ENCODE measurements at places on chromosomes 3 and 15.
A peak's percentile ranks its signal among the peaks of the same experiment; 100 is the strongest.

GRCh38 chr3:119352034-119352609 is 57.9 kb downstream of the ARHGAP31 start:
- DNase-seq = no peak

- no peak for DNase-seq
Measured at GRCh38 chr15:35136321-35137189, 51.5 kb upstream of the NANOGP8 start.

DNA sequence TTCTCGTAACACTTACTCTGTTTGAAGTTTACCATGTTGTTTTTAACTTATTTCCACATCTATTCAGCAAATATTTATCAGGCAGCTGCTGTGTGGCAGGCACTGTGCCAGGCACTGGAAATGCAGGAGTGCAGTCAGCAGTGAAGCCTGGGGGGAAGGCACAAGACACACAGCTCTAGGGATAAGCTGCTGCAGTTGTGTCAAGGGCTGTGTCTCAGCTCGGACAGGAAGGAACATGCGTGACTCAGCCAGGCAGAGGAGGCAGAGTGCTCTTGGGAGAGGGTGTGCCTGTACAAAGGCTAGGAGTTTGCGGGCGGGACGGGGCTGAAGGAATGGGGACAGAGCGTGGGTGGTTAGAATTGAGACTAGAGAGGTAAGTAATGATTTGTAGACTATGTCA is 24.7 kb downstream of the LYSMD4 start:
- no peak for DNase-seq

GRCh38 chr3:191680989-191681597 is 220.1 kb downstream of the PYDC2 start:
- DNase-seq = no peak

- no peak for DNase-seq
Measured at GRCh38 chr3:73600293-73600938, 24.3 kb downstream of the PDZRN3 start.

GRCh38 chr15:58454950-58455401 is 23.2 kb downstream of the LIPC start:
- DNase-seq = no peak

DNA sequence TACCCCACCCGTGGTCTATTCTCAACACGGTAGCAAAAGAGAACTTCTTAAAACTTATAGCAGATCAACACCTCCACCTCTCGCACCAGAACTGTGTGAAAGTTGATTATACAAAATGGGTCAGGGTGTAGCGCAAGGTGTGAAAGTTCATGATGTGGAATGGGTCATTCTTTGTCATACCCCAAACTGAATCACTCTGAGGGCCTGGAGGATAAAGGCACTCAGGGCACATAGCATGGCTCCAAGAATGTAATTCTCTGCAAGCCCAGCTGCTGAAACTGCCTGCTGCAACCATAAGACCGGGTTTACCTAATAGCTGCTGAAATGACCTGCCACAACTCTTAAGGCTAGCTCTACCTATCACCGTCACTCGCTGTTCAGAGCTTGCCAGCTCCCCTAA is 70.0 kb downstream of the FOXP1 start:
- no peak for DNase-seq

DNA sequence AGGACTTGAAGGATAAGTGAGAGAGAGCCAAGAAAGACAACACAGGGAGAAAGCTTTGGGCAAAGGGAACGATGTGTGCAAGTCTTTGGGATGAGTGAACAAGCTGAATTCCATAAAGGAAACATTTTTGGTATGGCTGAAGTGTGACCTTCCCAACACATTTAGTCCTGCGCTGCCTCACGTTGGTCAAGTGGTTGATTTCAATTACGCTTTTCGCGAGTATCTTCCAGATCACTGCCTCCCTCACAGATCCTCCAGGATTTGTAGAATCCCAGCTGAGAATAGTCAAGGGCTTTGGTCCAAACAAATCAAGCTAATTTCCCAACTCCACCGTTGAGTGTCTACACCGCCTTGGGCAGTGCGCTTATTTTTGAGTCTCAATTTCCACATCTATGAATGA is 338.4 kb upstream of the ADAMTS9 start:
- no peak for DNase-seq

DNA sequence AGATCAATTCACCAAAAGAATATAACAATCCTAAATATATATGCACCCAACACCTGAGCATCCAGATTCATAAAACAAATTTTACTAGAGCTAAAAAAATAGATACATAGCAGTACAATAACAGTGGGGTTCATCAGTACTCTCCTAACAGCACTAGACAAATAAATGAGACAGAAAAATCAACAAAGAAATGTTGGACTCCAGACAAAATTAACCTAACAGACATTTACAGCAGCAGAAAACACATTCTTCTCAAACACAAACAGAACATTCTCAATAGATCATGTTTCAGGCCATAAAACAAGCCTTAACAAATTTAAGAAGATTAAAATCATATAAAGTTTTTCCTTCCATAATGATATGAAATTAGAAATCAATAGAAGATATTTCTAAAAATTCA is 124.8 kb upstream of the NECTIN3 start:
- no peak for DNase-seq

GRCh38 chr3:40504636-40505430 is 1.0 kb upstream of the ZNF620 start:
- DNase-seq = no peak

GRCh38 chr15:62749036-62749815 is 293.3 kb upstream of the TPM1 start:
- DNase-seq = no peak

DNA sequence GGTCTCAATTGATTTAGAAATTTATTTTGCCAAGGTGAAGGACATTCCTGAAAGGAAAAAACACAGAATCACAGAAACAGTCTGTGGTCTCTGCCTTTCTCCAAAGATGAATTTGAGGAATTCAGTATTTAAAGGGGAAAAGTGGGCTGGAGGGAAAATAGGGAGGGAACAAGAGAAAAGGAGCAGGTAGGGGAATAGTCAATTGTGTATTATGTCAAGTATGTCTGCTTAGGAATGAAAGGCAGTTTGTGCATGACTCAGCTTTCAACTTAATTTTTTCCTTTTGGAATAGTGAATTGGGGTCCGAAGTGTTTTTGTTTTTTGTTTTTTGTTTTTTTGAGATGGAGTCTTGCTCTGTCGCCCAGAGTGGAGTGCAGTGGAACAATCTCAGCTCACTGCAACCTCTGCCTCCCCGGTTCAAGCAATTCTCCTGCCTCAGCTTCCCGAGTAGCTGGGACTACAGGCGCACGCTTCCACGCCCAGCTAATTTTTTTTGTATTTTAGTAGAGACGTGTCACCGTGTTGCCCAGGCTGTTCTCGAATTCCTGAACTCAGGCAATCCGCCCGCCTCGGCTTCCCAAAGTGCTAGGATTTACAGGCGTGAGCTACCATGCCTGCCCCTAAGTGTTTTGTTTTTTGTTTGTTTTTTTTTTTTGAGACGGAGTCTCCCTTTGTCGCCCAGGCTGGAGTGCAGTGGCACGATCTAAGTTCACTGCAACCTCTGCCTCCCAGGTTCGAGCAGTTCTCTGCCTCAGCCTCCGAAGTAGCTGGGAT is 74.1 kb upstream of the MAP4 start:
- DNase-seq = no peak

DNA sequence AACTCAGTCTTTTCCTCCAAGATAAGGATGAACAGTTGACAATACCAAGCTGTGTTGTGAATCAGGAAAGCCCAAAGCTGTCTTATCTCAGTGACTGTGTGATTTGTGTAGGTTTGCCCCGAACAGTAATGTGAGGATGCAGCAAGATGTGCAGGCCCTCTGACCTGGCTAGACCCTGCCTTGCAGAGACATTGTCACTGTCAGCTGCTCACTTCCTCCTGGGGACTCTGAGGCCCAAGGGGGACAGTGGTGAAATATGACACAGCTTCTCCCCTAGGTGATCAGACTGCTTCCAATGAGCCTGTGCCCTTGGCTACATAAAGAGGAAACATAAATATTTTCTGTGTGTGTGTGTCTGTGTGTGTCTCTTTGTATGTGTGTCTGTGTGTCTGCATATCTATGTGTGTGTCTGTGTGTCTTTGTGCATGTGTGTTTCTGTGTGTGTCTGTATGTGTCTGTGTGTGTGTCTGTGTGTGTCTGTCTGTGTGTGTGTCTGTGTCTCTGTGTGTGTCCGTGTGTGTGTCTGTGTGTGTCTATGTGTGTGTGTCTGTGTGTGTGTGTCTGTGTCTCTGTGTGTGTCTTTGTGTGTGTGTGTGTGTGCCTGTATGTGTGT is 21.7 kb downstream of the LRRK1 start:
- no peak for DNase-seq

DNA sequence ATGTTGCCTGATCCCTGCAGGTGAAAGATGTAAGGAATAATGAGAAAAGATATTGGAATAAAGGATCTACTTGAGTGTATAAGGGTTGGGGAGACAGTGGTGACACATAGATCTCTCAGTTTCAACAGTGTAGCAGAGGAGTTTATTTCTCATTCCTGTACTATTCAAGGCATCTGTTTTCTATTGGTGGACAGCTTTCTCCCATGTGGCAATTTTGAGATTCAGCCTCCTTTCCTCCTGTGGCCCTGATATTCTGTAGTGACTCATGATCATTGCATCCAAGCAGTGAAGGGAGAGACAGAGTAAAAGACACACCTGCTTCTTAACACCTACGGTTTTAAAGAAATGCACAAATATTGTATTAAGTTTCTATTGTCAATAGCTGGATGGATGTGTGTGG is 327.6 kb downstream of the GRM7 start:
- DNase-seq = no peak

GRCh38 chr15:62407216-62407615 is 242.1 kb upstream of the C2CD4B start:
- DNase-seq = no peak

- no peak for DNase-seq
Measured at GRCh38 chr3:114104414-114104813, 47.9 kb downstream of the QTRT2 start.

DNA sequence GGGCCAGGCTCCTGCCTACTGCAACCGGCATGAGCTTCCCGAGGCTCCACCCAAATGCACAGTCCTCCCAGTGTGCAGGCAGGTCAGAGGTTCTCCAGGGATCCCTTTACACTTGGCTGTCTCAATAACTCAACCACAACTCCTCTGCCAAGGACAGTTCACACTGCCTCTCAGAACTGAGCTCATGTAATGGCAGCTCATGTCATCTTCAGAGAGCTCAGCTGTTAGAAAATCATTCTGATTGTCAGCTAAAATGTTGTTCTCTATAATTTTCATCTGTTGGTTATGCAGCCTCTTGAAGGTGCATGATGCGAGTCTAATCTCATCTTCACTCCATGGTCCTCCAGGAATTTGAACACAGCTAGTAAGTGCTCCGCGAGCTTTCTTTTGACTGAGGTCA is 76.7 kb downstream of the SST start:
- DNase-seq = no peak

DNA sequence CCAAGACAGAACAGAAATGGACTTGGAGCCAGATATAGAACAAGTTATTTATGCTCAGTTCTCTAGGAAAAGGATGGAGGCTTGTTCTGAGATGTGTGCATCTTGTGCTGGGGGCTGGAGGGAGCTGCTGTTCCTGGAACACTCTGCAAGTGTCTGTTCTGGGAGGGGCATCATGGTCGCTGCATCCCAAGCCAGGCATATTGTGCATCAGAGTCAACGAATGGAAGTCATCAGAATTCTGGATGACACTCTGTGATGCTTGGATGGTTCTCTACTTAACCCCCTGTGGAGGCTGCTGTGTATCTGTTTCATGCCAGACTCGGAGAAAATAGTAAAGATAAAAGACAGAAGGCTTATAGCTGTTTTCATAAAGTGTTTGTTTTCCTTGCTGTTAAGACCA is 34.7 kb downstream of the RPL22L1 start:
- no peak for DNase-seq

DNA sequence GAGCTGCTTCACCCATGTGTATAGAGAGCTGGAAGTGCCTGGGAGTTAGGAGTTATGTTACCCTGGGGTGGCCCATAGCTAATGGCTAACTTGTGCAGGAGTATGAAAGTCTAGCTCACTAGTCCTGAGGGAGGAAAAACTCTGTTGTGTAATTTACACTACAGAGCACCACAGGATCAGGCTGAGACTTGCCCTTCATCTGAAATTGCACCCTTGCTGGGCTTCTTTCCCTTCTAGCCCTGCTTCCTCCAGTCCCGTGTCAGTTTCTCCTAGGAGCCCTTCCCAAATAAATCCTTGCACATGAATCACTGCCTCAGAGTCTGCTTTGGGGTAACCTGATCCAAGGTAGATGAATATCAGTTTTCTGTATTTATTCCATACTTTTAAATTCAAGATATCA is 40.0 kb downstream of the CTXND1 start:
- DNase-seq = no peak

GRCh38 chr15:23503980-23504379 is 56.9 kb upstream of the GOLGA6L2 start:
- no peak for DNase-seq

- no peak for DNase-seq
Measured at GRCh38 chr3:72179107-72179464, 394.1 kb upstream of the PROK2 start.

- DNase-seq = no peak
Measured at GRCh38 chr3:195873281-195873887, 35.0 kb downstream of the TNK2 start.

- DNase-seq = no peak
Measured at GRCh38 chr3:2889736-2890135, 220.4 kb downstream of the IL5RA start.

GRCh38 chr15:60000113-60000823 is 3.8 kb upstream of the FOXB1 start:
- peak; percentile 76 for DNase-seq

DNA sequence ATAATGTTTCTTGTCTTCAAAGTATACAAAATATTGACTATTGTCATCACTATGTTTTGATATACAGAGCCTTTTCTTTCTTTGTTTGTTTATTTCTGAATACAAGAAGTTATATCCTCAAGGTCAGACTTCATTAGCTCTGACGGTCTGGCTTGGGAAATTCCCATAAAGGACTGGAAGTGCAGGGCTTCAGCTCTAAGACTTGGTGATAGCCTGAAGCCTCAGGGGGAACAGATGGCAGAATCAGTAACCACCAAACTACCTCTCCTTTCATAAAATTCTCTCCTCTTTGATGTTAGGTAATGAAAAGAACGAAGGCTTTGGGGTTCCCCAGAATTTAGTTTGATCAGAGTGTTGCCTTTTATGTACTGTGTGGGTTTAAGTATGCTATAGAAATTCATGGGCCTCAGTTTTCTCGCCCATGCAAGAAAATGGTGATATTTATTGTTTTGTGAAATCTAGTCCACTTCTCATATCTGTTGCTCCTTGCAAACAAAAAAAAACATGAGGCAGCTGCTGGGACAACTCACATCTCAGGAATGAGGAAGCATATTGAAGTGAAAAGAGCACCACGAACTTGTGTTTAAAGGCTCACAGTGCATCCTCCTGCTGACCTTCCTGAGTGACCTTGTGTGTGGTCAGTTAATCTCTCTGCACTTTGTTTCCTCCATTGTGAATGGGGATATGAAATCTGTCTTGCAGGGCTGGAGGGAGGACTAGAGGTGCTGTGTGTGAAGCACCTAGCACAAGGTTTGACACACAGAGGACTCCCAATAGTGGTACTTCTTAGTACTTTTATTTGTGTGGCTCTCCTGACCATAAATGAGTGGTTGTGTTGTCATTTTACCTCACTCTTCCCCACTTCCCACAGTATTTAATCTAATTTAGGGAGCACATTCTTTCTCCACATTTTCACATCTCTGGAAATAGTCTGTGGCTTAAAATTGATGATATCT is 569.8 kb upstream of the IL12A start:
- no peak for DNase-seq

GRCh38 chr15:43165801-43166325 is 19.3 kb upstream of the CCNDBP1 start:
- DNase-seq = no peak

GRCh38 chr3:153350420-153350819 is 188.4 kb downstream of the RAP2B start:
- DNase-seq = no peak

- DNase-seq = peak; percentile 88
Measured at GRCh38 chr15:81265944-81266775, 57.8 kb downstream of the STARD5 start.

All from ecto neural progenitor cell (in vitro differentiated cells).